NCI-H1436 (cell line): ENCODE measurements at places on chromosomes 16 and 17.

DNA sequence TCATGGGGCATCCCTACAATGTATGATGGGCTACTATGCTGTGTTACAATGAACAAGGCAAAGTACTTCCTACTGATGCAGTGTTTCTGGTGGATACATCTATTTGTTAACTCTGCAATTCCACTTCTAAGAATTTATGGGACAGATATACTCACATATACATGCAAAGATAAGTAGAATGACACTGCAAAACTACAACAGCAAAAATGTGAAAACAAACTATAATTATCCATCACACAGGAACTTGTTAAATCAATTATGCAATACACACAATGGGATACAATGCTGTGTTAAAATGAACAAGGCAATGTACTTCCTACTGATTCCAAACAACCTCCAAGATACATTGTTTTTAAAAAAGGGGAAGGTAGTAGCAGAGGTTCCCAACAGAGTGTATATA is 3.2 kb downstream of the DDX52 start:
- no peak for DNase-seq

GRCh38 chr16:15608398-15609285 is 34.3 kb downstream of the MARF1 start:
- no peak for DNase-seq

DNA sequence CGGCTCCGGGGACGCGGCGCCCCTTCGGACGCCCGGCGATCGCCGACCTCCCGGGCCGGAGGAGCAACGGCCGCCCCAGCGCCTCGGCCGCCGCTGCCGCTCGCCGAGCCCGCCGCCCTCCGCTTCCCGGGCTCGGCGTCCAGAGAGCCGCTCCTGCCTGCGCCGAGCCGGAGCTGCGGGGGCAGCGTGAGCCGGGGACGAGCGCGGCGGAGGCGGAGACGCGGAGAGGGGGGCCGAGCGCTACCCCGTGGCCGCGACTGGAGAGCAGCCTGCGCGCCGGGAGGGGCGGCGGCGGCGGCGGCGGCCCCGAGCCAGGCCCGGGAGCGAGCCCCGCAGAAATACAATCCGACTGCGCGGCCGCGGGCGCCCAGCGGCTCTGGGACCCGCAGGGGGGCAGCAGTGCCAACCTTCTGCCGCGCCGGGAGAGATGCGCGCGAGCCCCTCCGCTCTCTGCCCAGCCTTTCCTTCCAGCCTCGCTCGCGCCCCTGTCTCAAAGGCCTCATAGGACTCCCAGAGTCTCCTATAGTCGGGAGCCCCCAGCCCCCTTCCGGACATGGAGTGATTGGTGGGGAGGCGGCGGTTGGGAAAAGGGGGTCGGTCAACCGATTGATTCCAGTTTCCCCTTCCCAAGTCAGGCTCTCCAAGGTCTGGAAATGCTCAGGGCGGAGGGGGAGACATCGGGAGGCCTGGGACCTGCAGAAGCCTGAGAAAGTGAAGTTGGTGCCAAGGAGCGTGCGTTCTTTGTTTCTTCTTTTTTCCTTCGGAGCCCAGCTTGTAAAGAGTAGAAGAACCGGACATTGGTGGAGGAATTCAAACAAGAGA is 1.0 kb upstream of the SDK2 start:
- peak; percentile 87 for DNase-seq

DNA sequence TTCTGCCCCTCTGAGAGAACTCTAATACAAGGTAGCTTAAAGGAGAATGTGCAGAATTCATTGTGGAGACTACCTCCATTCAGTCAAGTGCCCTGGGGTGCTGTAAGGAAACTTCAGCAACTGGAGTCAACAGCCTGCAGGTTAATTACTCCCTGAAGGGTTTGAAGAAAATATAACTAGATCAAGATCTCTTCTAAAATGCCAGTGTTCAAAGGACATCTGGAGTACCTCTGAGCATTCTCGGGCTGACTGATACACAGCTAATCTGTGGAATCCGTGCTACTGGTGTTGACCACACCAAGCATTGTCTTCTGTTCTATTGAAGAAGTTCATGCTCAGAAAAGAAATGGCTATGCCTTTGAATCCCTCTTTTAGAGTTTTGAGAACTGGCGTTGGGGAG is 11.5 kb upstream of the ATXN1L start:
- no peak for DNase-seq

GRCh38 chr17:7039832-7040231 is 4.0 kb downstream of the SLC16A13 start:
- DNase-seq, result no peak

GRCh38 chr16:27241658-27242057 is 26.9 kb downstream of the NSMCE1 start:
- DNase-seq, result no peak

DNA sequence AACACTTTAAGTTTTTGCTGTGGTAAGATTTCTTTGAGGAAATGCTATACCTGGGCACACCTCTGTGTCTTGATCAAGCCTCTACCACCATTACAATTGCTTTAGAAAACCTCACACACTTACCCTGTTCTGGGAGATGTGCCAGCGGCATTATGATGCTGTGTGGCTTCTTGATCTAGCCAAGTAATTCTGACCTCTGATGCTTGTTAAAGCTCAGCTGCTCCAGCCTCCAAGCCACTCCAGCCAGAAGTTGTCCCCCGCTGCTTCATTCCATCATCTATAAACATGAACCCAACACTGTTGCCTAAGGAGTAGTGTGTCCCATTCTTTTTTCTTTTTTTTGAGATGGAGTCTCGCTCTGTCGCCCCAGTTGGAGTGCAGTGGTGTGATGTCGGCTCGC is 60.1 kb downstream of the CYLD start:
- DNase-seq, result no peak
